A549 (cell line): ENCODE measurements at places on chromosomes 6 and 20.
A peak's percentile ranks its signal among the peaks of the same experiment; 100 is the strongest.

- no peak for DNase-seq
These were observed 80.2 kb downstream of the SYTL3 start for GRCh38 chr6:158729906-158730540.

DNA sequence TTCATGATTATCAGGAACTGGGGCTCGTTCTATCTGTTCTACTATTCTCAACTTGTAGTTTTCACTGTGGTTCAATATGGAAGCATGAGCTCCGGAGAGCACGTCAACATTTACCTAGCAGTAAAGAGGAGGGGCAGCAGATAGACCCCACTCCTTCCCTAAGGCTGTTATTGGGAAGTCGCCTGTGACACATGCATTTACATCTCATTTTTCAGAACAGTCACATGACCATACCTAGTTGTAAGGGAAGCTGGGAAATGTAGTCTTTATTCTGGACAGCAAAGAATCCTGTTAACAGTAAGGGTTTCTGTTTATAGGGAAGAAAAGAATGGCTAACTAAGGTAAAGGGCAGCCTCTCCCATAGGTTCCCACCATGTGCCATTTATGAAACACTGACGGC lies 158.3 kb downstream of the ZFP64 start:
- no peak for DNase-seq

- DNase-seq: no peak
These were observed 512.8 kb upstream of the CHD6 start for GRCh38 chr20:42130810-42131596.

DNA sequence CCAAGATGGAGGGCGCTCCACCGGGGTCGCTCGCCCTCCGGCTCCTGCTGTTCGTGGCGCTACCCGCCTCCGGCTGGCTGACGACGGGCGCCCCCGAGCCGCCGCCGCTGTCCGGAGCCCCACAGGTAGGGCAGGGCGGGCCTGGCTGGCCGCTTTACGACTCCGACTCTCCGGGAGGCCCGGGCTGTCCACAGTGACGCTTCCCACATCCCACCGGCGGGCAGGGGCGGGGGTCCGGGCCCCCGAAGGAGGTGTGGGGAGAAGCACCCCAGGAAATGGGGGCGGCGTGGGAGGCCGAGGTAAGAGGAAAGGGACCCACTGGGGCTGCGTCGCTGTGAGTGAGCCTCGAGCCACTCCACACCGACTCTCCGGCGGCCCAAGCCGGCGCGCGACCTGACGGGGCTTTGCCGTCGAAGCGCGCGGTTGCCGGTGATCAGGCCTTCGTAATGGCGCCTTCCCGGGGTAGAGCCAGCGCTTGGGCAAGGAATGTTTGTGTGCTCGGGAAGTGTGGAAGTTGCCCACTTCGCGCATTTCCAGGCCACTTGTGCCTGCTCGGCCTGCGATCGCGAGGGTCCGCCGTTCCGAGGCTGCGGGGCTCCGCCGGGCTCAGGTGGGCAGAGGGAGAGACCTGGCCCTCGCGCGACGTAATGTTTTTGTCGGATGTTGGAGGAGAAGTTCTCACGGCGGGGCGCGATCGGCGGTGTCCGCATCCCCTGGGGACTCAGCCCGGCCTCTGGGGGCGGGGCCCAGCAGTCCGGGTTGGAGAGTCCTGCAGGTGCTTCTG lies 427 bp downstream of the GINM1 start:
- peak; percentile 43 for DNase-seq

- DNase-seq: no peak
These were observed 4.5 kb downstream of the LPIN3 start for GRCh38 chr20:41344938-41345728.

DNA sequence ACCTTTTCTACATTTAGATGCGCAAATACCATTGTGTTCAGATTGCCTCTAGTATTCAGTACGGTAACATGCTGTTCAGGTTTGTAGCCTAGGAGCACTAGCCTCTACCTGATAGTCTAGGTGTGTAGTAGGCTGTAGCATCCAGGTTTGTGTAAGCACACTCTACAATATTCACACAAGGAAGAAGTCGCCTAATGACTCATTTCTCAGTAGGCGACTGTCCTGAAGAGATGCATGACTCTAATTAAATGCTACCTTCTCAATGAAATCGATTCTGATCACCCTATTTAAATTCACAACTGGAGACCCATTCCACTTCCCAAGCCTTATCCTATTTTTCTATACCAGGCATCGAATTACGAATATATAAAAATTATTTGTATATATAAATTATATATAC lies 1.3 kb downstream of the MCUR1 start:
- DNase-seq: no peak

GRCh38 chr6:25009393-25009710 lies 73.6 kb upstream of the RIPOR2 start:
- no peak for DNase-seq

- no peak for DNase-seq
These were observed 255.8 kb upstream of the RAB32 start for GRCh38 chr6:146287691-146288369.

GRCh38 chr20:52465991-52466390 lies 274.4 kb upstream of the ZFP64 start:
- no peak for DNase-seq

DNA sequence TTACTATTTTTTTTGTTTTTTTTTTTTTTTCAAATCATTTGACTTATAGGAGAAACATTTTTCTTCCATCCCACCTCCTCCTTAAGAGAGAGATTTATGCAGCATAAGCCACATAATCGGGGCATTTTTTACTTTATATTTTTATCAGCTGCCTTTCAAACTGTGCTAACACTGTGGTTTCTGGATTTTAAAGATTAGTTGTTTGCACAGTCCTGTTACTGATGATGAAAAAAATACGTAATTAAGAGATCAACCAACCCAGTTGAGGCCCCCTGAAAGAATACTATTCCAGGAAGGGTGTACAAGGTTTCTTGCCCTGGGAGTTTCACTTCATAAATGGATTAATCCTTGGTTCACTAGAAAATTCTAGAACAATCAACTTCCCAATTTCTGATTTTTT lies 68.3 kb downstream of the MMS22L start:
- DNase-seq: no peak

DNA sequence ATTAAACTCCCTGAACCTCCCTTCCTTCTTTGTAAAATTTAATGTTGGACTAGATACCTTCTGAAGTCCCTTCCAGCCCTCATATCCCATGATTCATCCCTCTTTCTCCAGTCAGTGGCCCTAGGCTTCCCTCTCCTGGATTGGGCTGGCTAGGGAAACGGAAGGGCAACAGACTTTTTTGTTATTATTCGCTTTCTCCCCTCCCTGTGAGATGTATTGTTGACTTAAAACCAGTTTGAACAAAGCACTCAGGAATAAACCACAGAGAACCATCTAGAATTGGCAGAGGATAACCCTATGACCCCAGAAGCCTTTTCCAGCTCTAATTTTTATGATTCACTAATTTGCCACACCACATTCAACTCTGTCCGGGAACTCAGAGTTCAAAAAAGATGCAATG lies 239.7 kb upstream of the SUPT3H start:
- DNase-seq: no peak

DNA sequence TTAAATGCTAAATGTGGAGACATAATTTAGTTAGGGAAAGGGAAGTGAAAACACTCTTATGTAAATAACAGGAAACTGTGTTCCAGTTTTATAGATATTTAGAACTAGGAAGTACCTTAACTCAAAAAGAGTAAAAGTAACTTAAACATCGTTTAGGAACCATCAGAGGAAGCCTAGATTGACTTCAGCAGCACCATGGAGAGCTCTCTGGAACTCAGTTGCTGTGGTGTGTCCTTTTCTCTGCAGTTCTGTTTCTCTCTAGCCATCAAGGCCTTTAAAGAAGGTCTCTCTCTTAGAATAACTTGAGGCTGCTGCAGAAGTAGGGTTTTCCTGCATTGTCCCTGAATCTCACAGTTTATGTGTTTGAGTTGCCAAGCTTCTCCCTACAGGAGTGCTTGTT lies 26.9 kb downstream of the CLVS2 start:
- DNase-seq: no peak

- DNase-seq: peak; percentile 29
These were observed 31.5 kb downstream of the CFAP61 start for GRCh38 chr20:20083807-20084206.

GRCh38 chr6:35185302-35185681 lies 28.5 kb upstream of the SCUBE3 start:
- DNase-seq: peak; percentile 39

DNA sequence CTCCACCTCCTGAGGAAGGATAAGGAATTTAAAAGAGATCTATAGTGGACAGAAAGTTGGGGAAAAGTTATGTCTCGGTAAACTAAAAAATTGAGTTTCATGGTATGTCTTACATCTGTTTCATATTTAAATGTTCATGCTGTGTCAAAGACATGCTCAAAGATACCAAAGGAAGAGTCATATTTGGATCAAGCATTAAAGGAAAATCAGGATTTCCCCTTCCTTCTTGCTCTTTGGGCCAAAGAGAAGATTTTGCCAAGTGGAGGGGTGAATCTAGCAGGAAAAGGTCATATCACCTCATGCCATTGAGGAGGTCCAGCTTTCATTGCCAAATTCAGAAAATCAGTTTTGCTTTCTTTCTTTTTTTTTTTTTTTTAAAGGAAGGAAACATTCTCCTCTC lies 192.4 kb downstream of the OGFRL1 start:
- DNase-seq: no peak

GRCh38 chr6:31897612-31898382 lies at the start of gene EHMT2:
Gene EHMT2 (minus strand): TSS chr6:31897698. CDS start chr6:31897677, 21 bp downstream.
- peak; percentile 61 for DNase-seq

GRCh38 chr6:147067184-147067583 lies 137.0 kb upstream of the STXBP5 start:
- DNase-seq: no peak

- no peak for DNase-seq
These were observed 24.5 kb downstream of the ACSS1 start for GRCh38 chr20:25033265-25033923.

DNA sequence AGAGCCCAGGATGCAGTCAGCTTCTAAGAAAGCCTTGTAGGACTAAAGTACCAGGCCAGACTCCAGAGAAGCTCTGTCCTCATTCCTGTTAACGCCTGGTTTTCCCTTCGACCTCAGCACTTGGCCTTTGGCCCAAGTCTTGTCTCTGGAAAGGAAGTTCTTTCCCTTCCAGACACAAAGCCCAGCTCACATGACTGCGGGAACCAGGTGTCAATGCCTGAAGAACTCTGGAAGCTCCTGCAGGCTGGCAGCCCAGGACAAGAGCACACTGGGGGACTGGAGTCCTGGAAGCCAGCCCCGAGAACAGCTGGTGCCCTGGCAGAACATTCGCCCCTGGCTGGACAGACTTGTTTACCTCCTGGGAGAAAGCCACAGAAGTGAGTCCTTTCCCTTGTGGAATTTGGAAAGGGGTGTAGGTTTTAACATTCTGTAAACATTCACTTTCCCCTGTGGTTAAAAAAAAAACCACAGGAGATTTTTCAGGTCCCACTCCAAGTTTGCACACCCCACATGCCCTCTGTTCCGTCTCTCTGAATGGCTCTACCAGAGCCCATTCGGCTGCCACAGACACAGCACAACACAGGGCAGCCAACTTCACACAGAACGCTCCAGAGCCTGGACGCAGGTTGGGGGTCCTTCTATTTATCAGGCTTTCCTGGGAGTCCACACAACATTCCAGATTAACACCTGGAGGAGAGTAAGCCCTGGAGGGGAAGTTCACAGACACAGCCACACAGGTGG lies 18.1 kb downstream of the ACSS1 start:
- no peak for DNase-seq

- DNase-seq: peak; percentile 32
These were observed at the start of gene STXBP5 for GRCh38 chr6:147204060-147204785. Gene STXBP5 (plus strand): TSS chr6:147204417. CDS start chr6:147204533, 116 bp downstream.

DNA sequence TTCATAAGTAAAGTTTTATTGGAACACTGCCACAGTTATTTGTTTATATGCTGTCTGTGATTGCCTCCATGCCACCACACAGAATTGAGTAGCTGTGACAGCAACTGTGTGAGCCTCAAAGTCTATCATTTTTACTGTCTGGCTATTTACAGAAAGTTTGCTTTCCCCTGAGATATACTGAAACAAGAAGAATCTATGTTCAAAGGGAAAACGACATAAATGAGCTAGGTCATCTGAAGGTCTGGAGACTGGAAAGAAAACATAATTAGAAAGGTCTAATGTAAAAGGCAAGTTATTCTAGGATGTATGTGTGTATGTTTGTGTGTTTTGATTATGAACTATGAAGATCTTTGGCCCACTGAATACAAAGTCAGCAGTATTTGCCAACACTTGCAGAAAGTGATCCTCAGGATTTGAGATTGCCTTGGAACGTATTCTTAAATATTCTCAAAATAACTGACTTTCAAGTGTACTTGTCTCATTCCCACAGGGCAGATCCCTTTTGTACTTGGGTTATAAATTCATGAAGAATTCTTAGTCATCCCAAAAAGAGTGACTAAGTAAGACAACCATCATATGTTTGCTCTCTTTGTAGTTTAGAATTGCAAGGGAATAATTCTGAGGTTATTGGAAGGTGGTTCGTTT lies 677.7 kb downstream of the DOK5 start:
- DNase-seq: no peak

GRCh38 chr20:51720854-51721253 lies 47.3 kb downstream of the ATP9A start:
- DNase-seq: no peak

- peak; percentile 10 for DNase-seq
These were observed 31.2 kb upstream of the MAPK13 start for GRCh38 chr6:36098920-36099647.

- no peak for DNase-seq
These were observed 222.0 kb upstream of the SGK1 start for GRCh38 chr6:134539865-134540323.

DNA sequence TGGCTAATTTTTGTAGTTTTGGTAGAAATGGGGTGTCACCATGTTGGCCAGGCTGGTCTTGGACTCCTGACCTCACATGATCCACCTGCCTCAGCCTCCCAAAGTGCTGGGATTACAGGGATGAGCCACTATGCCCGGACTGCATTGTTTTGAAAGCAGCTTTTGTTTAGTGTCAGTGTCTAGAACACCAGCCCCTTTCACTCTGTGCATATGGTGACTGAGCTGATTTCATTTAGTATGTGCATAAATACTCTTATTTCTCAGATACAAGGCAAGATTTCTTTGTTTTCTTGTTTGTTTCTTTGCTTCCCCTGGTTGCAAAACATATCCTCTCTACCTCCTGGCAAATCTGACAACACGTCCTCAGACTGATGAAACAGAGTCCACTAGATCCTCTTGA lies 152.8 kb upstream of the CHD6 start:
- no peak for DNase-seq

GRCh38 chr20:574297-574942 lies 30.8 kb upstream of the CSNK2A1 start:
- no peak for DNase-seq

DNA sequence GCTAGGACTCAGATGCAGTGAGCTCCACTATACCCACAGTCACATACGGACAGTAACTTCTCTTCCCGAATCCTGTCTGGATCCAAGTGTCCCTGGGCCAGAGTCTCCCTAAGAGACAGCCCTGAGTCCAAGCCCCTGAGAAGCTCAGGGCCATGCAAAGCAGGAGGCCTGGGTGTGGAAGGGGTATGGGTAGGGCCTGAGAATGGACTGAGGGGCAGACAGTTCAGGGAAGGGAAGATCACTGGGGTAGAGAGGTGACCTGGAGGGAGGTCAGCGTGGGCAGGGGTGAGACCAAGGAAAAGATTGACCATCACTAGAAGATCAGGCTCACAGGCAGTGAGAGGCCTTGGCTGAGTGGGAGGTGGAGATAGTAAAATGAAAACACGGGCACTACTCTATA lies 8.8 kb downstream of the RPS6KA2 start:
- DNase-seq: no peak
